Spleen (tissue), 13 donors: ENCODE measurements at places on chromosomes 3 and 15.

- no peak for DNase-seq
Measured at GRCh38 chr3:159280386-159281191, 478.7 kb downstream of the MFSD1 start.

- no peak for DNase-seq
Measured at GRCh38 chr15:82292271-82292670, 29.7 kb downstream of the SAXO2 start.

DNA sequence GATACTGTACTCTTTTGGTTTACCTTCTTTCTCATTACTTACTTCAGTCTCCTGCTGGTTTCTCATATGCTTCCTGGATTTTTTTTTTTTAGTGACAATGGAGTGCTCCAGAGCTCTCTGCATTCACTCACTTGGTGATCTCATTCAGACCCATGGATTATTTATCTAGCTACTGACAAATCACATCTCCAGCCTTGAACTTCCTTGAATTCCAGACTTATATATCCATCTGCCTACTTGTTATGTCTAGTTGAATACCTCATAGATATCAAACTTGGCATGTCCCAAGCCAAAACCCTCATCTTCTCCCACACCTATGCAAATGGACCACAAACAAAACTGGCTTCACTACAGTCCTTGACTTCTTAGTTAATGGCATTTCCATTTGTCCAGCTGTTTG, 234.7 kb upstream of the ZPLD1 start:
- DNase-seq, result no peak

DNA sequence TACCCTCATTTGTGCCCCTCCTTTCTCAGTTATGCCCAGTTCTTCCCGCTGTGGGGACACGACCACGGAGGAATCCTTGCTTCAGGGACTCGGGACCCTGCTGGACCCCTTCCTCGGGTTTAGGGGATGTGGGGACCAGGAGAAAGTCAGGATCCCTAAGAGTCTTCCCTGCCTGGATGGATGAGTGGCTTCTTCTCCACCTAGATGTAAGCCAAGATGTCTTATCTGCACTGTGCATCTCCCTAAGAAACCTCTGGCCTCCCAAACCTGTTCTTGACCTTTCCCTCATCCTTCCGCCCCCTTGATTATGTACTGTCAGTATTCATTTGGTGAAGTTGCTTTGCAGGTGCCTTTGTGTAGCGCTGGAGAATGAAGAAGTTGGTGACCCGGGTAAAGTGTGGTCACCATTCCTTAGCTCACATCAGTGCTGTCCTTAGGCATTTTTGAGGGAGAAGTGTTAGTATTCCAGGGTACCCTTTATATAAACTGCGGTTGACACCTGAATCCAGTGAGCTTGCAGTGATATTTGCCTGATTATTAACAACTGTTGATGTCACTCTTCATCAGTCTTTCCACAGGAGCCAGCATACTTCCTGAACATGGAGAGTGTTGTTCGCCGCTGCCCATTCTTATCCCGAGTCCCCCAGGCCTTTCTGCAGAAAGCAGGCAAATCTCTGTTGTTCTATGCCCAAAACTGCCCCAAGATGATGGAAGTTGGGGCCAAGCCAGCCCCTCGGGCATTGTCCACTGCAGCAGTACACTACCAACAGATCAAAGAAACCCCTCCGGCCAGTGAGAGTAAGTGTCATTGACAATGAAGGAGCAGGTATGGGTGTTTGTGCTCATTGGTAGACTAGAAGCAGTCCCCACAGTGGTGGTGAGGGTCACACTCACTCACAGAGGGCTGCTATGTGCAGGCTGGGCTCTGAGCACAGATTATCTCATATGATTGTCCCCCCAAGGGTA, 966 bp downstream of the ALAS1 start:
- DNase-seq, result no peak

DNA sequence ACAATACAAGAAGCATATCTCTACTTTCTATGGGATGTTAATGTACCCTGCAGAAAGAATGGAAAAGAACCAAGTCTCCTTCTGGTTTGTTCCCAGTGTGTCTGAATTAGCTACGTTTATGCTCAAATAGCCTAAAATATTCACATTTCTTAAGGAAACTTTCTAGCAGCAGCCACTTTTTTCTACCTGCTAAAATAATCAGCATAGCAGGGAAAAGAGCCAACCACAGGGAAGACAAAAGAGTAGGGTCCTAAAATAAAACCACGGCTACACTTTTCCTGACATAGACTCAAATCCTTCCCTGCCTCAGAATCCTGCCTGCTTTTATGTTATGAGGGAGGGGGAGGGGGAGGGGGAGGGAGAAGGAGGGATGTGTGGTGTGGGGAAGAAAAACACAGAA, 136.7 kb downstream of the GBE1 start:
- no peak for DNase-seq

DNA sequence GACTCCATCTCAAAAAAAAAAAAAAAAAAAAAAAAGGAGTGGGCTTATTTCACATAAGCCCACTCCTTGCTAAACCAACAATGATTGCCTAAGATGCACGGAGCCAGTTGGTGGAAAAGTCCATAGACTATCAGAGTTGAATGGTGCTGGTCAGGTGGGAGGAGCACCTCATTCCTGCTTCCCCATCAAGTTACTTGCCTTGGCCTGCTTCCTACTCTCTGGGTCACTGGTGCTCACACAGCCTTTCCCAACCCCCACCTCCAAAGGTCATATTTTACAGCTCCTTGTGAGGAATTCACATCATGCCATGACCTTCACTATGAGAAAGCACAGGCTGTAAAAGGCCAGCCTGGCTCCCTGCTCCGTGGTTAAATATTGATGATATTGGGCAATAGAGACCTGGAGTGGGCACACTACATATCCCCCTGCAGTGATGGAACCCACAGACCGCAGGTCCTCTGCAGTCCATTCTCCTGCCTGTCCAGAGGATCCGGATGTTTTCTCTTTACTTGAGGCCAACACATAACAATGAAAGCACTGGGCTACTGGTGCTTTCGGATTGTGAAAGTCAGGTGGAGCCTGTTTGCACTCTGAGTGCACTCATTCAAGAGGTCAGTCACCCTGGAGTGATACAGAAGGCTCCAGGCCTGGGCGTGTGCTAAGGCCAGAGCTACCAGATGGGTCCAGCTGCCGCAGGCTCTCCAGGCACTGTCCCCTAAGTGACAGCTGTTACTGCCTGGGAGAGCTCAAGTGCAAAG, at the start of gene SLC51B:
TSS of gene SLC51B (plus strand) at position 664 of the 758 bp plus-strand sequence. CDS start 4,618 bp downstream, outside the sequence.
- DNase-seq, result no peak

- DNase-seq, result peak; percentile 92
Measured at GRCh38 chr15:66865622-66866611, 163.9 kb downstream of the SMAD6 start.

DNA sequence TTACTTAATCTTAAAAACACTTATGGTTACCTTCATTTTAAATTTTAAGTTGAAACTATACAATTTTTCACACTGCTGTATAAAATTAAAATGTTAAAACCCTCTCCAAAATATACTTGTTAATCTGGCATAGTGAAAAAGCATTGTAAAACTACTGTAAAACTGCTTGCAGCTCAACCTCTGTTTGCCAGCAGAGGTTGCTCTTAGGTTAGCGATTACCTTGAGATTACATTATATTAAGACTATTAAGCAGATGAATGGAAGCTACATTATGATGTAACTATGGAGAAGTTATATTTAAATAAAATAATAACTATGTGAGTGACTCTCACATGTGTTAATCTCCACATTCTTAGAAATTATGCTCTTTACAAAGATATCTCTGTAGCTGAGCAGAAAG, 143.6 kb upstream of the SLITRK3 start:
- no peak for DNase-seq

DNA sequence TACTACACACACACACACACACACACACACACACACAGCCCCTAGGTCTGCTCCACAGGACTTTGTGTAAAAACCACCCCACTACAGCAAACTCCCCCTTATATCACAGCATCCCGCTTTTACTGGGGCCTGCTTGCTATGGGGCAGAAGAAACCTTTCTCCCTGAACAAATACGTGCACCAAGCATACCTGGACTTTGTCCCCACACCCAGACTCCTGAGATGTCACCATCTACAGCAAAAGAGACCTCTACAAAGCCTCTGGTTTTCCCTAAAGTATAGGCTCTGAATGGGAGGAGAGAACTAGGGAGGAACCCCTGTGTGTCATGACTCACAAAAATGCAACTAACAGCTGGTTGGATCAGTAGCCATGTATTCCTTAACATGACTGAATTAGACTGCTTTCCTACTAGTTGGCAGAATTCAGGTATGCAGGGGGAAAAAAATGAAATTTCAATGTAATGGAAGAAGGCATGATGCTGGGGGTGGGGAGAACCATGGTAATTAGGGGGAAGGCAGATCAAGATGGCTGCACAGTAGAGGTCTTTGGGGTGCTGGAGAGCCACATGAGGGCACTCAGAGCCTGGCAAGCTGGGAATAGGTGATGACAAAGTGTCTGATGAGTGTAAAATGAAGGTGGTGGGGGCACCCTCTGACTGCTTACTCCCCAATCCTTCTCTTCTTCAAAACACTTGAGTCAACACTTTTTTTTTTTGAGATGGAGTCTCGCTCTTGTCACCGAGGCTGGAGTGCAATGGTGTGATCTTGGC, 45.9 kb downstream of the DAPK2 start:
- no peak for DNase-seq

DNA sequence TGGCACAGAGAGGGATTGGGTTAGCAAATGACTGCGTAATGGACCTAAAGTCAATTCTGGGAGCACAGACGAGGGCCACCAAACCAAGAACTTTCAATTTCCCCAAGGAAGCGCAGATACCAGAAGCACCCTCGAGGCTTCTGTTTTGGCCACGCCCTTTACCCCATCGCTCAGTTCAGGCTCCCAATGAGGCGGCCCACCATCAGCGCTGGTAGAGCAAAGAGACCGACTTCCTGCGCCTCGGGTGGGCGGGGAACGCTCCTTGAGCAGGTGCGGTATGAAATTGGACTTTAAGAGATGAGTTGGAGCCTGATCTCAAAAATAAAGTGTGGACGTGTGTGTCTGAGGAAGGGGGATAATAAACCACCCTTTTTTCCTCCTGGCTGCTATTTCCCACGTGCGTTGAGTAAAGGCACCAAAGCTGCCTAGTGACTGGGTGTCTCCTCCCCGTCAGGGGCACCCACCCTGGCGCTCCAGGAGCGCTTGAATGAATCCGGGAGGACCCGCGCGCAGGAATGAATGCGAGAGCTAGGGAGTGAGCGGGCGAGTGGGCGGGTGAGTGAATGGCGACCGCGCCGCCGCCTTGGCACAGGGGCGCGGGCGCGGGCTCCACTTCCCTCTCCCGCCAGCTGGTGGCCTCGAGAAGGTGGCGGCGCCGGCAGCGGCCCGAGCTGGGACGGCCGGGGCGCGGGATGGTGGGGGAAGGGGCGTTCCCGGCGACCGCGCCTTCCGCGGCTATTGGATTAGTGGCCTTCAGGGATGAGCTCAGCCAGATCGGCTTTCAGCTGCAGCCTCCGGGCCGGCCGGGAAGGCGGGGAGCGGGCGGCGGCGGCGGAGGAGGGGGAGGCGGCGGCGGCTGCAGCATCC, at the start of gene SPSB4:
TSS of gene SPSB4 (plus strand) at position 772 of the 867 bp plus-strand sequence. CDS start 14,758 bp downstream, outside the sequence.
- DNase-seq, result peak; percentile 79

DNA sequence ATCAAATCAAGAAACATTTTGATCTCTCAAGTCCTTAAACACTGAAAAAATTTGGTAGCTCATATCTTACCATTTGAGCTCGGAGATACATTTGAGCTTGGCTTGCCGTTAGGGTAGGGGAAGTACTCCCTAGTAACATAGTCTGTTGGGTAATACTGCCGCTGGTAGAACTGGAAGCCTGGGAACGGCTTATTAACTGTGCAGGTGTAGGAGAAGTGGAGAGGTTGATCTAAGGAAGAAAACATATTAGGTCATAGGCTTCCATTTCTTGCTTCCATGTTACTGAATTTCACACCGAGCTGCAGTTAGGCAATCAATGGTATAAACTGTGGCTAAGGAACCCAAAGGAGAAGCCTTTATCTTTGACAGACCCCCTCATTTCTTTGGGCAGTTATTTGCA, 32.5 kb downstream of the PHC3 start:
- no peak for DNase-seq

DNA sequence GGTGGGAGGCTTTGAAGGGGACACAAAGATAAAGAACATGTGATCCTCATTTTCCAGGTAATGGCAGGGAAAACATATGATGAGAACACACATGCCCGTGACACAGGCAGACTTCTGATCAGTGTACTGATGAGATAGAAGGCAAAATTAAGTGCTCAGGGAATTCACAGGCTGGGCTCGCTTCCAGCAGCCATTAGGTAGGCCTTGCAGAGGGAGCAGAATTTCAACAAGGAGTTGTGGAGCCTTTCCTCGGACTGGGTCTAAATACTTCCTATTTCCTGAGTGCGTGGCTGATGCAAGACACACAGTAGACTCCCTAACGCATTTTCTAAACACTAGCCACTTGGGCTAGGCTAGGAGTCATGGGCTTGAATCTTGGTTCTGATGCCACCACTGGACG, 74.0 kb upstream of the ETV5 start:
- DNase-seq, result no peak

DNA sequence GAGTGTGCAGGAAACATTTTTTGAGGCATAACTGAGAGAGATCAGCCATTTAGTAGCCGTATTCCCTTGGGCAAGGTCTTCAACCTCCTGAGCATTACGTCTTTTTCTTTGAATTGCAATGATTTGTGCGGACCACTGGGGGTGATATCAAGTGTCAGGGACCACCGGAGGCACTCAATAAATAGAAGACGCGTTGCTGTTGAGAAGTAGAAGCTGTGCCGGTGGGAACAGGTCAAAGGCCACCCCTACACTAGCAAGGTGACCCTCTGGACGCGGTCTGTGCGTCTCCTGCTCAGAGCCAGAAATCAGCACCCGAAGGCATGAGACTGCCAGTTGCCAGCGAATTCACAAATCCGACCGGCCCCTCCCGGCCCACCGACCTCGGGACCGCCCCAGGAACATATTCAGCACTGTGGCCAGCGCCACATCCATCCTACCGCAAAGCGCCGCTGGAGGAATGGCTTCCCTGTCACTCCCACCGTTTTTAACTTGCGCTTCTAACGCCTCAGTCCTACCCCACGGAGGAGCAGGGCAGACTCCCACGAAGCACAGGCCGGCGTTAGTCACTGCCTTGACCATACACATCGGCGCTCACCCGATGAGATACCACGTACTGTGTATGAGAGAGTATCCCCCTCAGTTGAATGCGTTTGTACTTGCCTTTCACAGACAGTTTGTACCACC, 1.4 kb upstream of the GHSR start:
- no peak for DNase-seq

GRCh38 chr15:90885432-90886290, 1.4 kb downstream of the FES start:
- DNase-seq, result peak; percentile 95

DNA sequence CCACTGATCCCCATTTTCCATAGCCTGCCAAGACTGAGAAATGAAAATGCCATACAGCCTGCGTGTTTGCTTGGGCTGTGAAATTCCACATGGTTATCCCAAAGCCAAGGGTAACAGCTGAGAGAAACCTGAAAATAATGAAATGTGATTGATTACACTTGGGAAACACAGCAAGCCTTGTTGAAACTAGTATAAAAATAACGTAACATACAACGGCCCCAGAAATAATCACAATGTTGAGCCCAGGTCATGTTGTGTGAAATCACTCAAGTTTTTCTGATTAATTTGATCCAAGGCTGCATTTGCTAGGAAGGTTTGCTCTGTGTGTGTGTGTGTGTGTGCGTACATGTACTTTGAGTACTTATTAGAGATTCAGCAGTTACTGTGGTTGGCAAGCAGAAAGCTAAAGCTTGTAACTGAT, 269.0 kb downstream of the OXSM start:
- no peak for DNase-seq
